Fibroblast of skin of right quadriceps (primary cell): ENCODE measurements at places on chromosomes 3 and 15.

GRCh38 chr3:32813180-32813579, 4.6 kb upstream of the TRIM71 start:
- DNase-seq: no peak

DNA sequence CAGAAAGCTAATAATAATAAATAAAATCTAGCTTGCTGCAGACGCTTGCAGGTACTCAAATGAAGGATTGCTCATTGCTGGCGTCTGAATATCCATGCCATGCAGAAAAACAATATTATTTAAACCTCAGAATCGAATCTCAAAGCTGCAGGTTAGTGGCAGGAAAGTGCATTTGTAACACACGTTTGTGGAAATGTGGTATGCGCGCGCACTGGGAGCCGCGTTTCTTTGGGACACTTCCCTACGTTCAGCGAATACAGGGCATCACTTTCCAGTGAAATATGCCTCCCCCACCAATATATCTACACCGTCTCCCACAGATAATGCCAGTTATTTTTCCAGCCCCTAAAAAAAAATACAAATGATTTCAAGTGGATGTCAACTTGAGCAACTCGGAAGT, 37.1 kb downstream of the ZIC4 start:
- DNase-seq: no peak

DNA sequence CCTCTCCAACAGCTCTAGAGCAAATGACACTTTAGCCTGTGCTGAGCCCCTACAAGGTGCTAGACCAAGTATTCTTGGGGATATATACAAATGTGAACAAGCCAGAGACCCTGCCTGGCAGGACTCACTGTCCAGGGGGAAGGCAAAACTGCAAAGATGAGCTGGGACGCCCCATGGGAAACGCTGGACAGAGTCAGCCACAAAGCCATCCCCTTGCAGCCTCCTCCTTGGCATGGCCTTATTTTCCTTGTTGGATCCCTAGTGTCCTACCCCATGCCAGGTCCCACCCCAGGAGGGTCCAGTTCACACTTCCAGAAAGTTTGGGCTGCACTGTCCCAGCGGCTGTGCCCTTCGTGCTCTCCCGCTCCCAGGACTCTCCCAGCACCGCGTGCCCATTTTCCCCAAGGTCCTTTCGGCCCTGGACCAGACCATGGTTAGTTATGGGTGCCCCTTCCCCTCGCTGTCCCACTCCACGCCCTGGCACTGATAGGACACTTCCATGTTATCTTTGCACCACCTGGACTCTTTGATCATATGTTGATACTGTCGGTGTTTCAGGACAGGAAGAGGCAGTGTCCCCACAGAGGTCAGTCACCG, 5.8 kb upstream of the NRROS start:
- no peak for DNase-seq

DNA sequence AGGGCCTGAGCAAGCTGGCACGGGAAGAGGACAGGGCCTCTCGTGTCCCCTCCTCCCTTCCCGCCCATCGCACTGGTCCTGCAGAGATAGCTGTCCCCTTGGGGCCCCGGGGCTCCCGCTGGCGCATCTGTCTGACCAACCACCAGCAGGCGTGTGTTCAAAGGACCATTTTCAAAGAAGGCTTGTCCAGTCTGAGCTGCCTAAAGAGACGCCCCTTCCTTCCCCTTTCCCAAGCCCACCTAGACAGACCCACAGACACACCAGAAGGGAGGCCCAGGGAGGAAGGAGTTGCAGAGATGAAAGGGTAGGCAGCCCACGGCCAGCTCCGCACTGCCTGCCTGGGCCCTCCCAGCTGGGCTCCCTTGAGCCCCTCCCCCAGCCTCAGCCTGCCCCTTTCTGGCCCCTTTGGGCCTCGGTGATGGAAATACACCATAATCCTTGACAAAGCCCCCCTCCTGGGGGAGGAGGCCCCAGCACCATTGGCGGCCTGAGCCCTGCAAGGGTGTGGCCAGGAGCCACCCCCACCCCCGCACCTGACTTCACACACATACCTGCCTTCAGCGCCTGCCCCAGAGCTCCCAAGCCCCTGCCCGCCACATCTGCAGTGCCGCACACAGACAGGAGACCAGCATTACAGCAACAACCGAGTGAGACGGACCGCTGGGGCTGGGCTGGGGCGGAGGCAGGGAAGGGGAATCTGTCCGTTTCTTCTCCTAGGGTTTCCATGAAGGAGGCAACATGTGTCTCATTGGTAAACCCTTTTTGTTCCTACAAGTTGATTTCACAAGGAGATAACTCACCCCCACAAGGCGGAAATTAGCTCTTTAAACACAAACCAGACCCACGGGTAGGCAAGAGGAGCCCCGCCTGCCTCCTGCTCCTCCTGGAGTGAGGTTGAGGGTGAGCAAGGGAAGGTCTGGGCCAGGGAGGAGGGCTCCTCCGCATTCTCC, at the start of gene STRA6:
TSS of gene STRA6 (minus strand) at position 336 of the 950 bp plus-strand sequence. CDS start 520 bp downstream, outside the sequence.
- DNase-seq: peak; percentile 81

DNA sequence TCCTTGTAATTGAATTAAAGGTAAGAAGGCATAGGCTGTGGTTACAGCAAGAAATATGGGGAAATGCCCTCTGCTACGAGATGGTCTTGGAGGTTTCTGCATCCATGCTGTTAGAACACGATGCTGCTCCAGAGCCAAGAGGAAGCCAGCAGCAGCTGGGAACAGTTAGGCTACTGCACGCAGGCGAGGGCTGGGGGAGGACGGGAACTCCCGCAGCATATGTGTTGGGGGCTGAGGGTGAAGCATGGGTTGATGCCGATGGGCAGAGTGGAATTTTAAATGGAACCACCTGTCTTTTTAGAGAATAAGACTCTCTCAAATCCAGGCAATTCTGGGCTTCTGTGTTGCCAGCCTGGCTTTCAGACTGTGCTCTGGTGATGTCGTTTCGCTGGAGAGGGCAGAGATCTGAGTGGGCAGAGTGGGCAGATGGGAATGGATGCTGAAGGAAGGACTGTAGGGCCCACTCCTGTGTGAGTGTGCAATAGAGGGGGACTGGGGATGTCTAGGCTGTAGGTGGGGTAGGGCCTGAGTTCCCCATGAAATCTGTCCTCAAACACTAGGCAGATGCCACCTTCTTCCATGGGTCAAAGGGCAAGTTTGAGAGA, 417.0 kb upstream of the TPM1 start:
- peak; percentile 96 for DNase-seq

DNA sequence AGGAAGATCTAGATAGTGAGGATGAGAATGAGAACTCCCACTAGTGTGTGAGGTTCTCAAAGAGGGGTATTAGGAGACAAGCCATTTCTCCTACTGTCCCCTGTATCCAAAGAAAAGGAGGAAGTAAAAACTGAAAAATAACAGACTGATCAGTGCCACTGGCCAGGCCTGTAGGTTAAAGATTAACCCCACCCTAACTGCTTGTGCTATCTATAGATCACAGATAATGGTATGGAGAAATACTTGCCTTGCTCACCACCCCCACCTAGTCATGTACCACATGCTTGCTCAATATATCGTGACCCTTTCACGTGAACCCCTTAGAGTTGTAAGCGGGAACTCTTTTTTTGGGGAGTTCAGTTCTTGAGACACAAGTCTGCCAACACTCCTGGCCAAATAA, 519.7 kb upstream of the FRG2C start:
- no peak for DNase-seq

GRCh38 chr3:158248261-158248660, 138.4 kb downstream of the RSRC1 start:
- DNase-seq: no peak
